ENCODE measurements at places on chromosomes 5 and 9. TPM values are rescaled to one million over a fixed set of nuclear protein-coding genes. Genes with fewer than 3 reads are reported as not detected.
A peak's percentile ranks its signal among the peaks of the same experiment; 100 is the strongest.

DNA sequence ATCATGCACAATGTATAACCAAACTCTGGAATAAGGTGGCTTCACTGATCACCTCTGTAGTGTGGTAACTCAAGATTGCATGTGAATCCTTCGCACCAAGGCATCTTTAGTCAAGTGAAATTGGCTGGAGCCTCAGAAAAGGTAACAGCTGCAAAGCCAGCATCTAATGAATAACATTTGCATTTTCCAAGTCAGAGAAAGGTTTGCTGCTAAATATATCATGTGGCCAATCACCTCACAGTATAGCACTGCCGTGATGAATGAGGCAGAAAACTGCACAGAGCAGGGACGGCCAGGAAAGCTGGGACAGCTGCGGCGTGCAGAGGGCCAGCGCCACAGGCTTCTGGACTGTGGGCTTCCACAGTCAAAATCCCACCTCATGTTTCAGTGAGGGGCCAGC is 18.5 kb downstream of the MRPS27 start:
- no peak for DNase-seq

TICAM2 gene
- polyA plus RNA-seq, result 2.1 TPM

RXRA gene
- 37.2 TPM for polyA plus RNA-seq

DNA sequence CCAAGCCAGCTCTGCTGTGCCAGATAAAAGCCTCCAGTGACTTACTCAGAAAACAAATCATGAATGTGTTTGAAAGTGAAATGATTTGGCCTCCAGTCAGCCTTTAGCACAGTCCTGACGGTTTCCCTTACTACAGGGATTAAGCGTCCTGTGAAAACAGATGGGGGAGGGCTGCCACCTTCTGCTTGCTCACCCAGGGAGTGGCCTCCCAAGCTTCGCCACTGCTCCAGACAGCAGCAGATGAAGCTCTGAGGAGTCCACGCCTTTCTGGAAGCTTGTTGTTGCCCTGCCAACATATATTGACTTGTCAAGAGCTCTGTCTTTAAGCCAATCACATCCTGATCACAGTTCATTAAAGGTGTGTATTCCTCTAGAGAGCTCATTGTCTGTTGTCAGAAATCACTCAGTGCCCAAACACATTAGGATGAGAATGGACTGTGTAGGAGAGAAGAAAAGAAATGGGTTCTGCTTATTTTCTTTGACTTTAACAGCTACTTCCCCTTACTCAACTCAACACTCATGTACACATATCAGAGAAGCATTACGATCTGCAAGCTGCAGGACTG is 4.9 kb upstream of the FYB1 start:
- no peak for DNase-seq

CENPK gene
- polyA plus RNA-seq, result 70.1 TPM

DNA sequence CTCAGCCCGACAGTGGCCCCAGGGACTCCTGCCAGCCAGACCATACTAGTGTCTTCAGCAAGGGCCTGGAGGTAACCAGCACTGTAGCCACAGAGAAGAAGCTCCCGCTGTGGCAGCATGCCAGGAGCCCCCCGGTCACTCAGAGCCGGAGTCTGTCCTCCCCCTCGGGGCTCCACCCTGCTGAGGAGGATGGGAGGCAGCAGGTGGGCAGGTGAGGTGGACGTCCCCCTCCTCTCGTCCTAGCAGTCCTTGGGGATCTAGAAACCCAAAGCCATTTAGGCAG is 28.0 kb upstream of the LRRC14B start:
- DNase-seq, result no peak

FCN1 gene
- 0.83 TPM for polyA plus RNA-seq

DNA sequence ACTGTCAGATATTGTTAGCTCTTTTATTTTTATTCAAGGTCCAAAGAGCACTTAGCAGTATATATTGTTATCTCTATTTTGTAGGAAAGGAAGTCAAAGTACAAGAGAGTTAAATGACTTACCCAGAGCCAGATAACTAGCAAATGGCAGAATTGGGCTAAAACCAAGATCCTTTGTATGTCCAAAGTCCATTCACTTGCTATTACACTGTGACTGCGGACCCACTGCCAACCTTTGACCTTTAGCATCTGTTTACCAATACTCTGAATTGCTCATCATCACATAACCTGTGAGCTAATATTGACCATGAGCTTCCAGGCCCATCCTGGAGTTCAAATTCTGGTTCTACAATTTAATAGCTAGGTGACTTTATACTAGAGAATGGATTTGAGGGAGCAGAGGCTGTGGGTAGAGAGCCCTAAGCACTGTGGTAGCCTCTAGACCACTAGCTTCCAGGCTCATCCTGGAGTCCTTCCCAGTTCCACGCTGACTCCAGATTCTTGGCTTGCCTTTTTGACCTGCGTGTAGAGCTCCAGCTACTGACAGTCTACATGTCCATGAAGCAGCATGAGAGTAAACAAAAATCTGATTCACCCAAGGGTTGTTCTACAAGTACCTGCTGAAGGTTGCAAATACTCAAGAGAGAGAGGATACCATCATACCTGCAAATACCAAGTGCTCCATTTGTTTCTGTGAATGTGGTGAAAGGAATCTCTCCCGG is 424.0 kb downstream of the SH3GL2 start:
- DNase-seq, result no peak

SPINK7 gene
- 0.35 TPM for polyA plus RNA-seq

SPAAR gene
- polyA plus RNA-seq, result 1.4 TPM

- no peak for DNase-seq
Measured at GRCh38 chr5:117486261-117486660, 911.6 kb upstream of the SEMA6A start.

- DNase-seq, result no peak
Measured at GRCh38 chr5:71925608-71926091, 181.6 kb upstream of the MAP1B start.

GRCh38 chr5:135435467-135436330 is 11.4 kb downstream of the DCANP1 start:
- DNase-seq, result no peak

ZNF883 gene
- polyA plus RNA-seq, result 11.1 TPM

GRCh38 chr9:38232895-38233294 is 159.6 kb upstream of the ALDH1B1 start:
- no peak for DNase-seq

DNA sequence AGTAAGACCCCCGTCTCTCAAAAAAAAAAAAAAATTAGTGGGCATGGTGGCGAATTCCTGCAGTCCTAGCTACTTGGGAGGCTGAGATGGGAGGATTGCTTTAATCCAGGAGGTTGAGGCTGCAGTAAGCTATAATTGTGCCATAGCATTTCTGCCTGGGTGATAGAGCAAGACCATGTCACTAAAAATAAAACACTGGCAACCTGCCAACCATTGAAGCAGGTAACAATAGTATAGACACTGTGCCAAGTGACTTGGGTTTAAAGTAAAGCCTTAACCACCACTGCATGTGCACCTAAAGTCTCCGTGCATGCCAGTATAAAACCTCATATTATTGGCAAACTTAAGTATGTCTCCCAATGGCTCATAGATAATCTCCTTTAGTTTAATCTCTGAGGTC is 3.4 kb upstream of the APBA1 start:
- no peak for DNase-seq

CD14 gene
- polyA plus RNA-seq, result 5.6 TPM

- DNase-seq, result no peak
Measured at GRCh38 chr9:79263628-79264027, 308.1 kb upstream of the TLE4 start.

IRGM gene
- polyA plus RNA-seq, result 1.5 TPM

SLC45A2 gene
- 1.0 TPM for polyA plus RNA-seq

GRCh38 chr5:80255811-80256712 is at the start of gene SERINC5:
SERINC5 (minus strand) TSS chr5:80256048; CDS start chr5:80255922, 126 bp downstream.
- DNase-seq, result peak; percentile 81

DMRT3 gene
- polyA plus RNA-seq, result 1.5 TPM

GRCh38 chr5:133337795-133338445 is 274.4 kb downstream of the FSTL4 start:
- no peak for DNase-seq

N4BP3 gene
- polyA plus RNA-seq, result 3.4 TPM

- DNase-seq, result no peak
Measured at GRCh38 chr9:95611354-95611753, 94.6 kb upstream of the PTCH1 start.

- no peak for DNase-seq
Measured at GRCh38 chr9:717722-718121, 123.8 kb upstream of the DMRT1 start.

GRCh38 chr5:113161806-113162205 is 185.2 kb downstream of the DCP2 start:
- DNase-seq, result no peak

GRCh38 chr5:113606298-113607134 is 93.0 kb downstream of the YTHDC2 start:
- peak; percentile 22 for DNase-seq

DNA sequence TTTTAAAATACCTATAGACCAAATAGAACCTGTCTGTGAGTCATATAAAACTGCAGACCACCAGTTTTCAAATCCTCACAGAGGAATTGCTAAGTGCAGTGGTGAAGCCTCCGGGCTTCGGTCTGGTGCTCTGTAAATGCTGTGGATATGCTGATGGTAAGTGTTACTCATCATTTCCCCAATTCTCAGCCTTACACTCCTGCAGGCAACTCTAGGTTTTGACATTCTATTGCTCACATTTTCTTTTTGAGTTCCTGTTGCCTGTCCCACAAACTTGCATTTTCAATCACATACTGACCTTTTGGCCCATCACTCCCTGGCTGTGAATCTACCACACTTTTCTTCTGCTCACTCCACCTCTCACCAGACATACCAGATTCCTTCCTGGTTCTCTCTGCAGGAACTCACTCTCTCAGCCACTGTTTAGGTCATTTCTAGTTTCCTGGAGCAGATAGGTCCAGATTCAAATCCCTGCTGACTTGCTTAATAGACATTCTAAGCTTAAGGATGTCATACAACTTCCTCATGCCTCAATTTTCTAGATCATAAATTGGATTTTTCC is 192.9 kb downstream of the RAB3C start:
- no peak for DNase-seq

GRCh38 chr5:166373817-166374216 is 1917.6 kb upstream of the WWC1 start:
- no peak for DNase-seq

DNA sequence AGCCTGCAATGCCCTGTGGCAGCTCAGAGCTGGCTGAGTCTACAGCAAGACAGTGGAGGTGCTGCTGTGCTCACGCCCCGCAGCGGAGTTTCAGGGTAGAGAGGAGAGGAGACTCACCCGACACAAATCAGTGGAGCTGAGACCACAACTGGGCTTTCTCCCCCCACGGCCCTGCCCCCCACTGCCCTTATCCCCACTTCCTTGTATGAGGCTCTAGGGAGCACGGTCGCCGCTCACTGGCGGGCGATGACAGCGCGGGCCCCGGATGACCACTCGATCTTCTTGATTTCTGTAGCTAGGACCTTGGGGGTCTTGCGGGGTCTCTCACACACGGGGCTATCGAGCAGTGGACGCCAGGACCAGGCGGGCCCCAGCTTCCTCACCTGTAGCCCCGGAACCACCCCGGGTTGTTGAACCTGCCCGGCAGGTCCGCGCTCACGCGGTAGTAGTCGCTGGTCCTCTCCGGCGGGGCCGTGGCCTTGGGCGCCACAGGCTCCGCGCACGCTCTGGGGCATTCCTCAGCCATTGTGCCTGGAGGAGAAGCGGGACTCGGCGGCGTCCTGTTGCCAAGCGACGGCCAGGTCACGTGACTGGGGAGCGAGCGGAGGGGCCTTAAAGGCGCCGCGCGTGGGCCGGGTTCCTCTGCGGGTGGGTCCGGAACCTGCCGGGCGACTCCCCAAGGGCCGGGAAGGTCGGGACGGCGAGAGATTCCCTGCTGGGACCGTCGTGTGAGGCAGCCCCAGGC is 984 bp upstream of the MRPS2 start:
- DNase-seq, result peak; percentile 83

DNA sequence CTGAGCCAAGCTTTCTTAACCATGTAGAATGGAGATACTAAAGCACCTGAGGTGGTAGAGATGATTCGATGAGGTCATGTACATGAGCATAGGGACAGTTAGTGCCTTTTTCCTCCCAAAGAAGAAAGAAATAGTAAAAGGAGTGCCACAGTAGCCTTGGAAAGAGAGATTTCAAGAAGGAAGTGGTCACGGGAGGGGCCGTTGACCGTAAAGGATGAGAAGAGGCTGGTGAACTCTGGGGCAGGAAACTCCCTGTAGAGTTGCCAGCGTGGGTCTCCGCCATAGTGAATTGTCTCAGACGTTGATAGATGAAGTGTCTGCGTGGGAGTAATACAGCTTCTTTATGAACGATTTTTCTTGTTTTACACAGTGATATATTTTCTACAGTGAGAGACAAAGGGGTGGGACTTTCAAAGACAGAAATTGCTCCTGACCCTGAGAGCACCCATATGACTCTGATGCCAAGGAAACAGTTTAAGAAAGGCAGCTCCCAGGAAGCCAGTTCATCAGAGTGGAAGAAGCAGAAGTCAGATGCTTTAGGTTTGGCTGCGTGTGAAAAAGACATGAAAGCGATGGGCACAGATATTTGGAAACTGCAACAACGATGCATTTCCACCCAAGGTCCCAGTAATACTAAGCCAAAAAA is 41.3 kb downstream of the UGCG start:
- DNase-seq, result no peak

STPG3 gene
- polyA plus RNA-seq, result 1.5 TPM

DNA sequence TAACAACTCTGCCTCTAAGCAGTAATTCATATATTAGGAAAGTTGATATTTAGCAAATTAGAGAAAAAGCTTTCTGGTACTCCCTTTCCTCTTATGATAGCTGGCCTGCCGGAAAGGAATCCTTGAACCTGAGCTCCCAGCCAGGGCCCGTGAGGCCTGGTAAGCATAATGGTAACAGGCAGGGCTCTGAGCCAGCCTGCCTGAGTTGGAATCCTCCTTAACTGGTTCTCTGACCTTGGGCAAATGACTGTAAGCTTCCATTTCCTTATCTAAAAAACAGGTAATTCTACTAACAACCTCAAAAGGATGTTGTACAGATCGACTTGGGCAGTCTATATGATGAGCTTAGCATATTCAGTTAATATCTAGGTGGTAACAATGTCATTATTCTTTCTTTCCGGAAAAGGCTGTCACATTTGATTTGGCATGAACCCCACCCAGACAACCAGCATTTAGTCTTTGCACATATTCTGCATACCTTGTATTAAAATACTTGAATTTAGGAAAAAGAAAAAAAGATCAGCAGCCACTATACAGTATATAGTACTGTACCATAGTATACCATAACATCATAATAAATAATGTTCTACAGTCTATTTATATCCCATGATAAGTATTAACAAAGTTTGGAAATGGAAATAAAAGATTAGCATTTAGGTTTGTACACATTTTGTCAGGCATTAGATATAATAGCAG is 55.7 kb upstream of the MAP3K1 start:
- no peak for DNase-seq

GRCh38 chr5:162067655-162068411 is at the start of gene GABRG2:
GABRG2 (plus strand) TSS chr5:162067773; CDS start chr5:162068000, 227 bp downstream.
- DNase-seq, result no peak

SPATA31C2 gene
- 0.52 TPM for polyA plus RNA-seq
